ENCODE measurements at places on chromosomes 2 and 18.

DNA sequence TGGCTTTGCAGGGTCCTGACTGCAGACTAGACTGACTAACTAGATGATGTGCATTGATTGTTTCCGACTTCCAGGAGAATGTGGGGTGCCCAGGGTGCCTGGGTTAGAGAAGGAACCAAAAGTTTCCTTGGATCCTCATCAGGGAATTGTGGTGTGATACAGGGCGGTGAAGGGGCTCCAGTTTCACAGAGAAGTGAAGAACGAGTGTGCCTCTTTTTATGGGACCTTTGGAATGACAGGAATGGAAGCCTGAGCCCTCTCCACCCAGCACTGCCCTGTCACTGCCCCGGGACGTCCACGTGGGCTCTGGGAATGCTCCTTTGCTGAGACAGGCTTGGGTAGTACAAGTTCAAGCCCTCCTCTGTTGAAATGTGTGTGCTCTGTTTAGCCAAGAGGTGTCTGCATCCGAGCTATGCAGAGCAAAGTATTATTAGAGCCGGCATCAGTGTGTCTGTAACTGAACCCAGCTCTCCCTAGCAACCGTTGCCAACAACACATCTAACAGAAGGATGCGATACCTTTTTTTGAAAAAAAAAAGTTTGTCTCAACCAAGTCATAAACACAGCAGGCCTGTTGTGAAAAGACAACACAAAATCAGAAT lies 183.6 kb downstream of the SMAD7 start:
- DNase-seq = peak; percentile 14

- no peak for DNase-seq
Observed at GRCh38 chr2:1366546-1367134, 46.6 kb upstream of the TPO start.

GRCh38 chr2:73085691-73086090 lies 14.2 kb upstream of the SFXN5 start:
- DNase-seq = peak; percentile 67

DNA sequence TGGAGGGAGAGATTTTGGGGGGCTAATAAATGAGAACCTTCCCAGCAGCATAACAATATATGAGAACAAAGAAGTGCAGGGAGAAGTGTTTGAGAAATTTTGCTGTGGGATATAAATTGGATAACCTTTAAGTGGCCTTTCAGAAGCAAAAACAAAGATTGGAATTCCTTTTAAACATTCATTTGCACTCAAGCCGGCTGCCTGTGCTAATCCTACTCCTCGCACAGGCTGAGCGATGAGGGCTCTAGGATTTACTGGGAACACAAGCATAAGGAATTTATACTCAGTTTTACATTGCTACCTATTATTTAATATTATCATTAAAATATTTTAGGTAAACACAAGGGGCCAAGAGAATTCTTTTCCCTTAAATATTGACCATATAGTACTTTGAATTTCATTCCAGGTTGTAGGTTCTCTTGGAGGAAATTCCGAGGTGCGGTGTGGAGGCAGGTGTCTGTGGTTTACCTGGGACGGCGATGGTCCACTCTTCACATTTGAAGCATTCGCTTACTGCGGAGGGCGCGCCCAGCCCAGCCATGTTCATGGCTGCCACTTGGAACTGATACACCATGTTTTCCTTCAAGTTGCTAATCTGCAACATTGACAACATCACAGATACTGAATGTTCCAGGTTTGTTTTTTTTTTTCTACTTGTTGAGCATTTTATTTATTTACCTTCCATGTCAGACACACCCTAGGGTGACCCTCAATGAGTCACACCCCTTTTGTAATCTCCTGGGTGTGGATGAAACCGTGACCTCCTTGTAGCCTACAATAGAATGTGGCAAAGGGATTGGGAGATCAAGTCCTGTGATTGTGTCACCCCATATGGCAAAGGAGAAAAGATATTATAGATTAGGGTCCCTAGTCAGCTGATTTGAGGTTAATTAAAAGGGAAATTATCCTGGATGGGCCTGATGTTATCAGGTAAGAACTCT lies 100.1 kb downstream of the MYOM1 start:
- DNase-seq = peak; percentile 16

GRCh38 chr2:73837847-73838585 lies 9.3 kb downstream of the STAMBP start:
- no peak for DNase-seq

DNA sequence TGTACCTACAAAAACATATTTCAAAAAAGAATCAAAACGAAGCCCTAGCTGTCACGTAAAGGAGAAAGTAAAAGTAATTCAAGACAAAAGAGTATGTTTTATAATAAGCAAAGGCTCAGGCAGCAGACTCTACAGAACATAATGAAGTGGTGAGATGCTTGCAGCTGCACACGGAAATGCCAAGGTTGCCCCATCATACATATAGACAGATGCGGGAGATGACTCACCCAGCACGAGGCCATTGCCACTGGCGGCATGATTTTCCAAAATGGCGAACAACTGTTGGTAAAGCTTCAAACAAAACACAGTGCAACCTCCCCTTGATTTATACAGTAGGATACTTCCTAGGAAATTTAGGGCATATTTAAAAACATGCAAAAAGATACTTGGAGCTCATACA lies 26.0 kb upstream of the C1QL2 start:
- DNase-seq = no peak

- peak; percentile 73 for DNase-seq
Observed at GRCh38 chr2:200761266-200761665, 50.4 kb upstream of the BZW1 start.

- DNase-seq = no peak
Observed at GRCh38 chr18:7980136-7980535, 413.0 kb downstream of the PTPRM start.

GRCh38 chr2:158724803-158725381 lies 70.2 kb upstream of the DAPL1 start:
- DNase-seq = peak; percentile 34

GRCh38 chr2:119846021-119846420 lies 86.3 kb downstream of the PTPN4 start:
- DNase-seq = no peak

DNA sequence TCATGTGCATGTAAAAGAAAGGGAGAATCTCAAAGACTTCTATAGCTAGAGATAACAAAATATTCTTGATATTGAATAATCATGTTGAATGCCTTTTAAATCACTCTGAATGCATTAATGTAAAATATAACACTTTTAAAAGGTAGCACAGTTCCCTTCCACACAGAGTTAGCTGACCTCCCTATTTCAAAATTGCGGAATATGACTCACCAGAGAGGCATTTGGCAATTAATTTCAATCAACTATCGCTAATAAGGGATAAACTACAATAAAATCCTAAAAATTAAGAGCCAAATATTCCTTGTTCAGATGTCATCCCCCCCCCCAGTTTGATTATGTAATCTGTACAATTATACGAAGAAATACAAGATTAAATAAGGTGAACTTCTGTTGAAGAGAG lies 29.3 kb downstream of the ZC3H15 start:
- peak; percentile 41 for DNase-seq
